ENCODE measurements at places on chromosomes 3 and 15.

DNA sequence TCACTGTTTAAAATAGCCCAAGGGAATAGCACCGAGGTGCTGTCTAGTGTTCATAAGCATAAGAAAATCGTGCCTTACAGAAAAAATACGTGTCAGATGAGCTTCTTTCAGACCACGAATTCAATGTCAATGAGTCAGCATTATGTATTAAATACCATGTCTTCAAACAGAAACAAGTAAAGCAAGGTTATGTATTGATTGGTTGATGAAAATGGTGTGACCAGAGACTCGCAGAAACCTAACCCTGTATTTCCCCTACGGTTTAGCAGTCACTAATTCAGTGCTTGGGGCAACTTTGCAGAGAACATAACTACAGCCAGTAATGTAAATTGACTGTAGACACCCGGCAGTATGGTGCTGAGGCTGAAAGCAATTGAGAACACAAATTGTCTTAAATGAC is 307.7 kb downstream of the IL5RA start:
- no peak for DNase-seq

DNA sequence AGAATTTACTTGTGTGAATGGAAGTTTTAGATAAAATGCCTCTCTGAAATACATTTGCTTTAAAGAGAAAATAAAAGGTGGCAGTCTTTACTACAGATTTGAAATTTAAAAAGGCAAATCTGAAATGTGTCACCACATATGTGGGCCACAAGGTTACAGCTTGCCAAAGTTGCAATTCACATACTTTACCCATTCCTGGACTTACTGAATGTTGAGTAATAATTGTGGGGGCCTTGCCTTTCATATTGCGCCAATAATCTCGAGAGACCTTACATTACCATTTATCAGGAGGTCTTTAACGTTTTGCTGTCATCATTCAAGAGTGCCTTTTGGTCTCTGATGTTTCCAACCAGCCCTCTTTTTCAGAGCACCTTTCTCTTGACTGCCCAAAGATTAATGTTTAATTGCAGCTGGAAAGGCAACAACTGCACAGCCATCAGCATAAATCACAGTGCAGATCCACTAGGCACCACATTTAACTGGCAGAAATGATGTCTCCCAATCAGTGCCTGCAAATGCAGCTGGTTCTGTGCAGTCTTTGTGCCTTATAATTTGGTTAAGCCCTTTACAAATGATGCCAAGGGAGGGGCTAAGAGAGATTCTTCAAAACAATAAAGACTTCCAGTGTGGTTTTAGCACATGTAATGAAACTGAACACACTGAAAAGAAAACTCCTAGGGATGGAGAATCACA is 206.8 kb downstream of the MAGI1 start:
- DNase-seq, result no peak

GRCh38 chr3:67593761-67594234 is 60.6 kb downstream of the SUCLG2 start:
- DNase-seq, result no peak

DNA sequence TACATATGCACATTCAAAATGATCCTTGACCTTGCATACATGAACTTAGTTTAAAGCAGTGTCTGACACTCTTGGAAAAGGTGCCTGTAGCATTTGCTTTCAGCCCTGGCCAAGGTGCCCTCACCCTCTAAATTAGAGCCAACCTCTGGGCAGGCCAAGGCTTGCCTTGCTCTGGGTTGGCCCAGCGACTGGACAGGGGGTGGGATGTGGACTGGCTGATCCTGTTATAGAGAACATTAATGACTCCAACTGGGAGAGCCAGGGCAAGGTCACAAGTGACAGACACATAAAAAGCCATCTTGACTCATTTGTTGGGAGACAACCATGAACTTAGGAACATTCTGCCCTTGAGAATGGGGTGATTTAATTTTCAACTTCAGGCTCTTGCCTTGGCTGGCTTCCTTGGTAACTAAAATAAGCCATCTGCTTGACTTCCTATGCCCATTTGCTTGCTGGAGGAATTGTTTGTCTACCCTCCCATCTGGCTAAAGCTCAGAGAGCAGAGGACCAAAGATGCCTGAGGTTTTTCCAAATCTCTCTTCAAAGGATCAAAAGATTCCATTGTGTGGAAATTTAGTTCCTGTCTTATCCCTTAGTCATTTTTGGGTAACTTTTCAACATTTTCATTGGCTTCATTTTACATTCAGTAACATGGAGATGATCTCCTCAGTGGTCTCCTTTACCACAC is 403.7 kb downstream of the SOX2 start:
- no peak for DNase-seq

- DNase-seq, result no peak
These were observed 322.7 kb upstream of the ZNF717 start for GRCh38 chr3:76107935-76108570.

DNA sequence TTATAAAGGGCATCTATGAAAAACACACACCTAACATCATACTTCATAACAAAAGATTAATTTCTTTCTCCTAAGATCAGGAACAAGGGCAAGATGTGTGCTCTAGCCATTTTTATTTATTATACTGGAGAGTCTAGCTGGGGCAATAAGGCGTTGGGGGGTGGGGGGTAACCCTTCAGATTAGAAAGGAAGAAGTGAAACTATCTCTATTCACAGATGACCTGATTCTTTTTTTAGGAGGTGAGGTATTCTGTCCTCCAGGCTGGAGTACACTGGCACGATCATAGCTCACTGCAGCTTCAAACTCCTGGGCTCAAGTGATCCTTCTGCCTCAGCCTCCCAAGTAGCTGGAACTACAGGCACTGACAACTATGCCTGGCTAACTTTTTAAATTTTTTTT is 89.5 kb upstream of the MANF start:
- no peak for DNase-seq

- DNase-seq, result peak; percentile 95
These were observed 252 bp upstream of the ARMC8 start for GRCh38 chr3:138186803-138187295.

DNA sequence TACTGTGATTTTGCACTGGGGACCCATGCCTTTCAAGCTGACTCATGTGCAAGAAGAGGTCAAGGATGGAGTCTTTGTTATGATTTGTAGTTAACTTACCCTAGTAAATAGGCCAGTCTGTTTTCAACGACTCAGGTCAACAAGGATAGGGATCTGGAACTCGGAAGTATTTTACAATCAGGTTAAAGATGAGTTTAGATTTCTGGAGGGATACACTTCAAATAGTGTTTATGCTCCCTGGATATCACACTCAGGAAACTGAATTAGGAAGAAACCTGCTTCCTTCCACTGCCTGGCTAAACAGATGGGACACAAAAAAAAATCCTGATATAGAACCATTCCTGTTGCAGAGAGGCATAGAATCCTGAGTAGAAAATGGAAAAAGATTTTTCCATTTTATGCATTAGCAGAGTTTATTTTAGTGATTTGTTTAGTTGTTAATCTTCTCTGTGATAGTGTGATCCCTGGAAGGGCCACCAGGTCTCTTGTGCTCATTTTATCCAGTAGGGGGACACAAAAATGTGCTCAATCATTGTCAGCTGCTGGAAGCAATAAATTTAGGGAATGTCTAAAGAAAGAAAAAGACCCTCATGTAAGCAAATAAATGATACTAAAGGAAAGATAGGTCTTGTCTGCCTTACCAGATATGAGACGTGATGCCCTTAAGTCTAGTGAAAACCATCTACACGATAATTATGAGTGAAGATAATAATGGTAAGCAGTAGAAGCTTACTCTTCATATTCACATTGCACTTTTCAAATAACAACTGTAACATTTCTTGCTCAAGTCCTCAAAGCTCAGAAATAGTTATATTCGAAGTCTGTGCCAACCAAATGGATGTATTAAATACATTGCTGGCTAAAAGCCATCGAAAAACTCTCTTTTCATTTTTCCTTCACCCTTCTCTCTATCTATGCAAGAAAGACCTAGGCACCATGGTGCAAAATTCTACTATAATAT is 452.1 kb upstream of the KCNMB2 start:
- DNase-seq, result no peak

GRCh38 chr3:145857956-145858355 is 303.0 kb downstream of the PLOD2 start:
- DNase-seq, result no peak

DNA sequence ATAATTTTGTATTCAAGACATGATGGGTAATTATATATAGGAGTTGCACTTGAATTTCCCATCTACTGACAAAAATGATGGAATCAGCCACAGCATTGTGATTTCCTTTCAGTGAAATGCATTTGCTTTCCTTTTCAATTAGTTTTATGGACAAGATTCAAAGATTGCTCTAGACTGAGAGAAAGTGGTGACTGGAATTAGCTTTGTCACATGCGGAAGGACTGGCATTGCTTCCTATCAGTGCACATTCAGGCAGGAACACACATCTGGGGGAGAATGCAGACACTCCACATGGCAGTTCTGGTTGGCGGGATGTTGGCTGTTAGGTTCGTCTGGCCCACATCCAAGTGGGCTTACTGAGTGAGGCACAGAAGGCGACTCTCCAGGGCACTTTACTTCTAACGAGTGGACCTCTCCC is 399.3 kb upstream of the RGMA start:
- DNase-seq, result no peak

DNA sequence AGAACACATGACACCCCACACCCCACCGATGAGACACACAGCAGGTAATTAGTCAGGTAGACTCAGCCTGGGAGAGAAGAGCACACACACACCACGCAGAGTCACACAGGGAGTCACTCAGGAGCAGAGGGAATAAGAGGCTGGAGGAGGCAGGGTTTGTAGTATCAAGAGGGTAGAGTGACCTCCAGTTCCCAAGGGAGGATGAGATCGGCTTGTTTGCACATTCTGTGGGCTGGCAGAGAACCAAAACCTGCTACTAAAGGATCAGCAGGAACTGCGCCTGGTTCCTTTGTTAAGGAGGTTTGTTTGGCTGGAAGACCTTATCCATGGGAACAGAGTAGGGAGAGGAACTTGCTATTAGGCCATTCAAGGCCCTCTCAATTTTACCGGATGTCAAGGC is 281.4 kb upstream of the SLCO3A1 start:
- DNase-seq, result peak; percentile 9

DNA sequence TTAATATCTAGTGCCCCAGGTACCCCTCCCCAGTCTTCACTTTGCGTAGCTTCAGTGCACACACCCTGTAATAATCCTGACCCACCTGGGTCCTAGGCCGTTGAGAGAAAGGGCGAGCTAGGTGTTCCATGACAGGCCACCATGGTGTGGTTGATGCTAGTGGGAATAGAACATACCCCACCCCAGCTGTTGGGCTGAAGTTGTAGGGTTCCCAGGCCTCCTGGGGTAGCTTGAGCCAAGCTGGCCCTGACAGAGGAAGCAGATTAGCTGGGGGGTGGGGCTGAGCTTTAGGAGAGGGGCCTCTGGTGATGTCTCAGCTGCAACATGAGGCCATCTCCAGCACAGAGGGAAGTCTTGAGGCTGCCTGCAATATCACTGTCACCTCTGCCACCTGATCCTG is 40.5 kb downstream of the RAB11A start:
- no peak for DNase-seq

GRCh38 chr3:155032918-155033317 is 47.2 kb upstream of the MME start:
- DNase-seq, result no peak

DNA sequence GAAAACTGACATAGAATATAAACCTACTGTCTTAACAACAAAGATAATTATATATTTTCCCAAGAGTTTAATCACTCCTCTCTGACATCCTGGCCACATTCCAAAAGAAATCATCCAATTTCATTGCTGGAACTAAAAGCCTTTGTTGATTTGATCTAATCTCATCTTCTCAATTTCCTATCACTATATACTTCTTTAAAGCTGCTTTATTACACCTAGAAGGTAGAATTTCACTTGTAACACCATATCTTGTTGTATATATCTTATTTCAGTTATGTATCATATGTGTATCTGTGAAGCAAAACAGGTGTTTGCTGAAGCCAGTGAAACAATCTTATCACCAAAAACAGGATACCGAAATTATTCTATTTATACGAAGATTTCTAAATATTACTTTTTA is 740.2 kb downstream of the ROBO1 start:
- no peak for DNase-seq

DNA sequence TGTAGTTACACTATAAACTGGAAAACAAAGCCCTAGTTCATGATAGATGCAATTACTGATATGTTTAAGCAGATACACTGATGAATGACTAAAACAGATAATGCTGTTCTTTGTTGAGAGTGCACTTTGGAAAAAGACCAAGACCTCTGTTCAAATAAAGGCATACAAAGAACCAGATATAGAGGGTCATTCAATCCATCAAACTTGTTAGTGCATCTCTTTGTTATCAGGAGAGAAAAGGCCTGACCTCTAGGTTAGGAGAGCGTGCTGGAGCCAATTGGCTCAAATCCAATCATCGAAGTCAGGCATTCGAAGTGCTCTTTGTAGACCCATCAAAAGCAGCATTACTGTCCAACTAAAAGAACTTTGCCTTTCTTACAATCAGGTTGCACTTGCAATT is 124.2 kb downstream of the TFG start:
- DNase-seq, result no peak

DNA sequence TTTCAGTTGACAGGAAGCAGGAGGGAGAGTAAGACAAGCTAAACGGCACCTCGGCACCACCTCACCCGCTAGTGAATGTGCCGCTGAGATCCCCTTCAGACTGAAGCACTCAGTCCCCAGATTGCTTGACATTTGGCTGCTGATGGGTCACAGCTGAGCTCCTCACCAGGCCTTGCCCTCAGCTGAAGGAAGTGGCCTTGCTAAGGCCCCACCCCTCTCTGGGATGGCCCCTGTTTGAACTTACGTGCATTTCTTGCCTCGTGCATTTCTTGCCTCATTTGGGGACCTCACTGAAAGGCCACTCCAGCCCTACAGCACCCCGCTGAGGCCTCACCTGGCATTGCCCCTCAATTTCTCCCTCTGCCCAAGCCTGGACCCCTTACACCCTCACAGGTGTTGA is 39.8 kb downstream of the EOGT start:
- no peak for DNase-seq

DNA sequence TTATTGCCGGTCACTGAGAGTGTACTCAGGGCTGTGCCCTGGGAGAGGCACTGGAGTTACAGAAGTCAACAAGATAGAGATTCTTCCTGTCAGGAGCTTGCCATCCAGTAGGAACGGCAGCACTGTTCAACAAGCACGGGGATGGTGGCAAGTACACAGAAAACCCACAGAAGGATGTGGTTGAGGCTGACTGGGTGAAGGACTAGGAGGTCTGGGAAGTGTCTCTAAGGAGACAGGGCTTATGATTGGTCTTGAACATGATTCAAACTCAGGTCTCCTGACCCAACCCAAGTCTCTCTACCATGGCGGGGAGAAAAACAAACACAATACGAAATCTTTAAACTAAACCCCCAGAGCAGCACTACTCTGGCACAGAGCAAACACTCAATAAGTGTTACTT is 37.6 kb downstream of the ERICH6 start:
- DNase-seq, result no peak

- no peak for DNase-seq
These were observed 826 bp downstream of the SHC4 start for GRCh38 chr15:48962662-48963523.

- DNase-seq, result no peak
These were observed 58.8 kb downstream of the CACNA1D start for GRCh38 chr3:53553200-53553599.
